NCI-H510A (cell line): ENCODE measurements at places on chromosomes 6 and 20.

- peak; percentile 20 for DNase-seq
Measured at GRCh38 chr6:25601800-25602673, 50.0 kb upstream of the SCGN start.

- peak; percentile 65 for DNase-seq
Measured at GRCh38 chr6:35259948-35260590, 534 bp downstream of the ZNF76 start.

DNA sequence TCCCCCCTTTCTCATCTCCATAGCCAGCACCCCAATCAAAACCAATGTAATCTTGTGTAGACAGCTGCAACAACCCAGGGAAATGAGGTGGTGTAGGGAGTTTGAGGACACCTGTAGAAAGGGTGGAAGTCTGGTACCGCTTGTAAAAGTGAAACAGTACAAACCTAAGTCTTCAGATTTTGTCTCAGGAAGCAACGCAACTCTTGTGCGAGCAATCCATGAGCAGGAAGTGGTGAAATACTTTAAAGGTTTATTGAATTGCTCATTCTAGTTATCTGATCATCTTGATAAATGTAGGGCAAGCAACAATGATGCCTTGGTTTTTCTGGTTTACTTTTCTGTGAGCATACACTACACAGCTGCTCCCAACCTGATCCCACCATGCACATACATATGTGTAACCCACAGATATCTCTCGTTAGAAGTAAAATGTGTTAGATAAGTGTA is 71.1 kb upstream of the THEMIS start:
- DNase-seq, result no peak

DNA sequence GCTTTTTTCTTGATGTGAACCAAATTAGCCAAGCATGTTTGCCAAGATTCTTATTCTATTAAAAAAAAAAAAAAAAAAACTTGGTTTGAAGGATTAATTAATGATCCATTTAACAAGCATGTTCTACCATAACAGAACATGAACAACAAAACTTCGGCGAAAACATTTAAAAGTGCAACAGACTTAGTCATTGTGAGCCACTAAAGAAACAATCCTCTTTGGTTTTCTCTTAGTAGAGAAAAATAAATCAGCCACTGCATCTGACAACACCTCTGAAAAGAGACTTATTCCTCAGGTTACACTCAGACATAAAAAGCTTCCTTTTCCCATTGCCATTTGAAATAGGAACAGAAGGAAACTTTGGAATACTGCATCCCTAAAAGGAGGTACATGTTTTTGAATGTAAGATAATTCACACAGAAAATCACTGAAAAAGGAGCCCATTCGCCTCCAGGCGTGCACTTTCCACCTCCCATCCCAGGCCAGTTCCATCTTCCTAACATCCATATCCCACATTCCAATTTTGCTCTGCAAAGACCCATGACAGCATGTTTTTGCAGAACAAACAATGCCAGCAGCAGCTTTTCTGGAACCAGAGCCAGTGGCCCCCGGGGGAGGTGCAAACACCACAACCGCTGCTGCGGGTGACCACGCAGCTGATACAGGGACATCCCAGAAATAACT is 79.5 kb downstream of the ZMYND8 start:
- no peak for DNase-seq

- DNase-seq, result no peak
Measured at GRCh38 chr20:671252-672030, 4.2 kb downstream of the SCRT2 start.

GRCh38 chr6:22530506-22530905 is 38.9 kb upstream of the HDGFL1 start:
- no peak for DNase-seq

- no peak for DNase-seq
Measured at GRCh38 chr6:159267165-159267564, 98.0 kb downstream of the FNDC1 start.

GRCh38 chr6:108452711-108453195 is 108.0 kb upstream of the FOXO3 start:
- DNase-seq, result no peak

- no peak for DNase-seq
Measured at GRCh38 chr6:16471910-16472297, 233.5 kb downstream of the GMPR start.

GRCh38 chr6:85261271-85261670 is 188.6 kb upstream of the NT5E start:
- no peak for DNase-seq

GRCh38 chr6:105810105-105810921 is 275.8 kb upstream of the PRDM1 start:
- no peak for DNase-seq

DNA sequence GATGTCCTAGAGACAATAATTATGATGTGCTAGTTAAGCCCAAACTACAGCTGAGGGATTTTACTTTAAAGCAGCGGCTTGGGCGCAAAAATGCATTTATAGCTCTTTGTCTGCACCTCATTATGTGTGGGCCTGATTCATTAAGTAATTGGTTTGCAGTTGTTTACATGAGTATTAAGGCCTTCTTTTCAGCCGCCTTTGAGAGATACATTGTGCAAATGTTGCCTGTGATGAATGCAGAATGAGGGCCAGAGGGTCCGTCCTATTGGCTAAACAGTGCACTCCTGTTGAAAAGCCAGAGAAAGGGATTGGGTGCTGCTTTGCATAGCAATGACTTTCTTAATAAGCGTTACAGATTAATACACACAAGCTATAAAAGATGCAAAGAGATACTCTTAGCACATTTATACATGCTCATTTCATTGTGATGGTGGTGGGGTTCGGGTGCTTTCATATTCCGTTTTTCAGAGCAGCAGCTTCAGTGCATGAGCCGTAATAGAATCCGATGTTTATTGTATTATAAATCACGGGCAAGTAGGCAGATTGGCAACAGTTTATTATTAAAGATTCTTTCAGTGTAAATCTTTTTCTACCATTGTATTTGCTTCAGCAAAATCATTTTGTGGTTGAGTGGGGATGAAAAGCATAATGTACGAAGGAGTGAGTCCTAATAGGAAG is 68.2 kb upstream of the XRN2 start:
- DNase-seq, result no peak
